Left ventricle myocardium inferior (tissue), 1 donor: ENCODE measurements at places on chromosomes 6 and 20. TPM values are rescaled to one million over a fixed set of nuclear protein-coding genes. Genes with fewer than 3 reads are reported as not detected.
A peak's percentile ranks its signal among the peaks of the same experiment; 100 is the strongest.

GRCh38 chr6:117210279-117210678 lies 55.1 kb upstream of the VGLL2 start:
- DNase-seq: no peak

DNA sequence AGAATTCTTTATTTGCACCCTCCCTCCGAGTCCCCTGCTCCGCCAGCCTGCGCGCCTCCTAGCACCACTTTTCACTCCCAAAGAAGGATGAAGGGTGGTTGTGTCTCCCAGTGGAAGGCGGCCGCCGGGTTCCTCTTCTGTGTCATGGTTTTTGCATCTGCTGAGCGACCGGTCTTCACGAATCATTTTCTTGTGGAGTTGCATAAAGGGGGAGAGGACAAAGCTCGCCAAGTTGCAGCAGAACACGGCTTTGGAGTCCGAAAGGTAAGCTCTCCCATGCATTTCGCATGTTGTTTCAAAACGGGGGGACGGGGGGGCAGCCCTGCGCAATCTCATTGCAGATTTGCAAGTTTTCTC lies 357 bp downstream of the PCSK2 start:
- no peak for DNase-seq

DNA sequence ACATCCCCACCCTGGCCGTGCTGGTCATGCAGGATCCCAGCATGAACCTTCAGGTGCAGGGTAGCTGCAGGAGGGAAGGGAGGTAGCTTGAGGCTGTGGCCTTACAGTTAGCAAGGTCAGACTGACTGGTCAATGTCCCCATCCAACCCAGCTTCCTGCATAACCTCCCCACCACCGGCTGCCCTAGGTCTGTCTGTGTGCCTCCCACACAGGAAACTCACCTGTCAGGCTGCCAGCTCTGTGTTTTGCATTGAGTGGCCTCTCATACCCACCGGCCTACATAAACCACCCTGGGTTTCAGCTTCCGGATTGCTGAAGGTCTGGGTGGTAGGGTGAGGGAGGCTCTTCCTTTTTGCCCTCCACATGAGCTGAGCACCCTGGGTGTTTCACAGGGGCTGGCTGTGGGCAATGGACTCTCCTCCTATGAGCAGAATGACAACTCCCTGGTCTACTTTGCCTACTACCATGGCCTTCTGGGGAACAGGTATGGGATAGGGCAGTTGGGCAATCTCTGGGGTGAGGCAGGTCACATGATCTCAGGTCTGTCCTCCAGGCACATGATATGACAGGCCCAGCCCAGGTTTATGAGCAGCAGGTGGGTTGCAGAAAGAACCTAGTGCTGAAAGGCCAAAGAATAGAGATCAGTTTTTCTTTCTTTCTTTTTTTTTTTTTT lies 1.8 kb downstream of the CTSA start:
- DNase-seq: no peak

DNA sequence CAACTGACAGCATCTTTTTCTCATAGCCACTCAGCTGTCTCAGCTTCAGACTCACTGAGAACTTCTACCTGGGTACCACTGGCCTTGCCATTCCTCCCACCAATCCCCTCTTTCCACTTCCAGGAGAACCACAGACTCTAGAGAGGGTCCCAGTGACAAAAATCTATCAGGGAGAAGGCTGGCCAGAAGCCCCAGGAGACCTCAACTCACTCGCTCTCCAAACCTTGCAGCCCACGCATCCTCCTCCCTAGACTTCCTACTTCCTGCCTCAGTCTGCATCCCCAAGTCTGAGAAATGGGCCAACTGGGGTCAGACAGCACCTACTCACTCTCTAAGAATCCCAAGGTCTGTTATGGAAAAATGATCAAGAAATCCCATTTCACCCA lies 1.2 kb downstream of the TMEM239 start:
- DNase-seq: no peak

DNA sequence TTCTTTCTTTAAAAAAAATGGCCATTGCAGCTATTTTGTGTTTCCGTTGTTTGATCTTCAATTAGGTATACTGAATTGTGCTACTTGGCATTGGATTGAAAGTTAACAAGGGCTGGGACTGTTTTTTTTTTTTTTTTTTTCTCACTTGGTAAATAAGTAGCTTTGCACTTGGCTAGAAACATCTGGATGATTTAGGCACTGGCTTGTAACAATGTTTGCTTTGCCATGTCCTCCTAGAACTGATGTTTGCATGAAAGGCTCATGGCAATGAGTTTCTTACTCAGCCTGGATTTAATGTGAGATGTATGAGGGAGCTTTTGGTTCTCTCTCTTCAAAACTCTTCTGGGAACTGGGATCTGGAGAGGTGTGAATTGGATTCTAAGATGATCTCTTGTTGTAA lies 414.1 kb downstream of the CDH26 start:
- DNase-seq: no peak

- no peak for DNase-seq
Observed at GRCh38 chr6:169933251-169933821, 181.9 kb downstream of the ERMARD start.

DNA sequence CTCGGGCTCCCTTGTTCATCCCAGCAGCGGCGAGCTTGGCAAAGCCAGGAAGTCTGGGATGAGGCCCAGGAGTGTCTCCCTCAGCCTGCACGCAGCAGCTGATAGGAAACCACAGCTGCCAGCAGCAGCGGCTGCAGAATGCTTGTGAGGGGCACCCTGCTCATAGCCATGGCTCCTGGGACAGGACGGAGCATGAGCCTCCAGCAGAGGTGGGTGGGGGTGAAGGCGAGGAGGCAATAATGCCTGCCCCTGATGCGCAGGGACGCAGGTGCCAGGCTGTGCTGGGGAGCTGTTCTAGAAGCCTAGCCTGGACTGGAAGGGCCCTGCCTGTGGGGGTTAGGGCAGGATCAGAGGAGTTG lies 157.9 kb downstream of the CD83 start:
- DNase-seq: peak; percentile 52

- no peak for DNase-seq
Observed at GRCh38 chr6:146544616-146545182, 1.1 kb downstream of the RAB32 start.

- no peak for DNase-seq
Observed at GRCh38 chr20:11337361-11338130, 580.1 kb upstream of the BTBD3 start.

DNA sequence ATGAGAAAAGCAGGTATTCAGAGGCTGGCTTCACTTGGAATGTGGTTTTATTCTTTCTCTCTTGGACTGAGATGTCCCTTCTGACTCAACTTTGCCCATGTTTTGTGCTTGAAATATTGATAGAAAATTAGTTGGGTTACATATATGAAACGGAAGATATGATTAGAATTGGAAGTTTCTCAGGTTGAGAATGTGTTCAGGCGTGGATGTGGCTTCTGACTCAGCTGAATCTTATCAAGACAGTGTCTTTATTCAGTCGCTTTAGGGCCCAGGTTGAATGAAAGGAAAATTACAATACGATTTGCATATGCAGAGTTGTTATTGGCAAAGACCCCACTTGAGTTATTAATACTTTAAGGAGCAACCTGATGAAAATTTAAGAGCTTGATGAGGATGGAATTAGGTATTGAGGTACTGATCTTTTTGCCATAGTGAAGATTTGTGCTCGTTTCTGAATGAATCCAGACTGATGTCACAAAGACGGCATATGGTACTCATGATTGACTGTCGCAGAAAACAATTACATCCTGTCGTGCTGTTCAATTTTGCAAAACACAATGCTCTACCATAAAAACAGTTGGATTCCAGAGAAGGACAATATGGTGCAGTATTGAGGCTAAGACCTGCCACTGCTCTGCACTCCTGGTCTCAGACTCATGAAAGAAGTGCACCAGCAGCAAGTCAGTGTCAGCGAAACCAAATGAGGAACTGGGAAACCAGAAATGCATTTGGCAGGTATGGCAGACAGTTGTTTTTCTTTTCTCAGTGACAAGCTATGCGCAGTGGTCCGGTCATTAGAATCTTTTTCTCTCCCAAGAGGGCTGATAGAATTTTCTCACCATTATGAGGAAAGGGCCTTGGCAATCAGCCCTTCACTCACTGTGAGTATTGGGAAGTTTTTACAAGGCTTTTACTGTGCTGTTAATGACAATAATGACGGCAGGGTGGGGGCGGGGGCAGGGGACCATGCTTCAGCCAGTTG lies 158.3 kb downstream of the DOK5 start:
- no peak for DNase-seq

The GMPR gene
- 126 TPM for total RNA-seq

The MOCS3 gene
- 2.8 TPM for total RNA-seq

The RHAG gene
- 0.44 TPM for total RNA-seq

The DNAH8 gene
- total RNA-seq: 0.03 TPM

The FBXO5 gene
- total RNA-seq: 1.6 TPM

The TMC2 gene
- total RNA-seq: not detected
